Neural progenitor cell (in vitro differentiated cells): ENCODE measurements at places on chromosomes 16 and 17.

DNA sequence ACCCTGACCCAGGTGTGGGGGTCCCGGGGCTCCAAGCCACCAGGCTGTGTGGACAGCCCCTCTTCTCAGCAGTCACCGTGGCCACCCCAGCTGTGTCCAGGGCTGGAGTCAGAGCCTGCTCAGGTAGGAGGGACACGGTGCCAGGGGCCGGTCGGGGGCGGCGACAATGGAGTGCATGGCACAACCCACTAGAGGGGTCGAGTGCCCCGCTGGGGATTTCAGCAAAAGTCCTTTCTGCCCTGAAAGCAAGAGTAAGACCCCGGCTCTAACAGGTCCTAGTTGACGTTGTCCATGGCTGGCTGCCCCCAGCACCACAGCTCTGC is 11.3 kb downstream of the UTS2R start:
- DNase-seq = no peak

GRCh38 chr17:77748436-77748835 is 210.1 kb upstream of the TNRC6C start:
- no peak for DNase-seq

- DNase-seq = no peak
Observed at GRCh38 chr17:6066183-6066948, 3.8 kb upstream of the WSCD1 start.

DNA sequence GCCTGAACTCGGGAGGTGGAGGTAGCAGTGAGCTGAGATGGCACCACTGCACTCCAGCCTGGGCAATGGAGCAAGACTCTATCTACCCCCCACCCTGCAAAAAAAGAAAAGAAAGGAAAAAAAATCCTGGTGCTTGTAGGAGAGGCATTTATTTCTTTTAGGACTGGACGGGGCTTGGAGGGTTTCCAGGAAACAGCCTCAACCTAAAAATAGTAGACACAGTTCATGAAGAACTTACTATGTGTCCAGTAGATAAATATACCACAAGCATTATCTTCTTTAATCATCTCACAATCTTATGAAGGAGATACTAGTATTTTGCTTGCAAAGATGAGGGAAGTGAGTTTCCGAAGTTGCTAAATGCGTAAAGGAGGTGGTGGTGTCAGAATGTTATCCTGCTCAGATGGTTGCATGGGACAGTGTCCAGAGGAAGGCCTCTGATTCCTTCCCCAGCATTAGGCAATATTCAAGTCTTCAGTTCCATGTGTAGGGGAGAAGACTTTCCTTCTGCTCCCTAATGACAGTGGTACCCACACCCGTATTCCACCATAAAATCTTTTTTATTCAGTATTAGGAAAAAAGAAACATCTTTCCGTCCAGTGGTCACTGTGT is 263.2 kb downstream of the WWOX start:
- DNase-seq = no peak

DNA sequence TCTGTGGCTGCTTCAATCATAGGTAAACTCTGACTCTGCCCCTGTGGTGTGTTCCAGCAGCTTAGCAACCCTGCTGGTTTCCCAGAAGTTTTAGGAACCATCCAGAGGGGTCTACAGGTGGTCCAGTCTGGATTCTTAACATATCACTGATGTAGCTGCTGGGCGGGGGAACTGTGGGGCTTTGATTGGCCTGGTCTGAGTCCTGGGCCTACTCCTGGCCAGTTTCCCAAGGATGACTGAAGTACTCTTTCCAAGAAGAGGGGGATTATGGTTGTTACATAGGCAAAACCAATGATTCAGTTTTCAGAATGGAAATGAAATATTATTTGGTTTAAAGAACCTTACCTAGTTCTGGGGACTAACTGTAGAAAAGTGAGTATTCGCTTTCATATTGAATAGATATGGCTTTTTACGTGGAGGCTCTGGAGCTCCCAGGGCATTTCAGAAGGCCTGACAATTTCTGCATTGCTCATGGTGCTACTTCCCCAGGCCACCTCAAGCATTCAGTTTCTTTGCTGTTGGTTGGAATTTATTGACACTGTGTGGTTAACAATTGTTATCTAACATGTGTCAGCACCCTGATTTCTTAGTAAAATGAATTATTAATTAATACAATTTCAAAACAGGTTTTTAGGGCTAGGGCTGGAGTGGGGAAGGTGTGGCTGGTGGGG is 38.4 kb downstream of the EPN2 start:
- no peak for DNase-seq

GRCh38 chr16:73315645-73316044 is 267.7 kb upstream of the ZFHX3 start:
- DNase-seq = no peak

DNA sequence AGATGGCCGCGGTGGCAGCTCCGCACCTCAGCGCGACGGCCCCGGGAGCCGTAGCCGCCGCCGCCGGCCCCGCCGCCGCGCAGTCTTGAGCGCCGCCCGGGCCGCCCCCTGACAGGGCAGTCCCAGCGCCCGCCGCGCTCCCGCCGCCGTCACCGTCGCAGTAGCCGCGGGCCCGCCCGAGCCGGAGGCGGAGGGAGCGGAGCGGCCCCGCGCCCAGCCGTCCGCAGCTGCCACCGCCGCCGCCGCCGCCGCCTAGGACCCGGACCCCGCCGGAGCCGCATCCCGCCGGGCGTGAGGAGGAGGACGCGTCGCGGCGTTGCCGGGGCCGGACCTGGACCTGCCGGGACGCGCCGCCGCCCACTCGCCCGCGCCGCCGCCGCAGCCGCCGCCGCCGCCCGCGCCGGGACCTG is 218 bp downstream of the TNRC6C start:
- no peak for DNase-seq

- peak; percentile 94 for DNase-seq
Observed at GRCh38 chr17:72120642-72121163, at the start of gene SOX9. Gene SOX9 (plus strand): TSS chr17:72121020. CDS start chr17:72121392, 372 bp downstream.

GRCh38 chr16:1495211-1495888 is 2.2 kb downstream of the TELO2 start:
- DNase-seq = no peak

- DNase-seq = no peak
Observed at GRCh38 chr16:56073508-56073907, 117.8 kb upstream of the GNAO1 start.

- DNase-seq = no peak
Observed at GRCh38 chr17:17683710-17684365, 2.6 kb downstream of the RAI1 start.

DNA sequence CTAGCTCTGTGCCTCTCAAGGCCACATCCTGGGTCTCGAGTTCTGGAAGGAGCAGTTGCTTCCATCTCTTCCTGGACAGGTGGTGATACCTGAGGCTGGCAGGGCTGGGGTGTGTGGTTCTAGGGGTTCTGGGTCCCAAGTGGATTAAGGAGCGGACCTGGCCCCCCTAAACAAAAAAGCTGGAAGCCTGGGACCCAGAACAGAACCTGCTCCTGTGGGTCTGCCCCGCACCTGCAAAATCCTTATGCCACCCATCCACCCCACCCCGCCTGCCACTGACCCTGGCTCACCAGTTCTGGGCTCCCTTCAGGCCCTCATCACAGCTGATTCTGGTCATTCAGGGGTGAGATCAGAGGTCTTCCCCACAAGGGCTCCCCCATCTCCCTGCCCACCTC is 44.8 kb downstream of the ADCY7 start:
- no peak for DNase-seq

GRCh38 chr16:85536073-85536410 is 77.1 kb upstream of the GSE1 start:
- DNase-seq = no peak

DNA sequence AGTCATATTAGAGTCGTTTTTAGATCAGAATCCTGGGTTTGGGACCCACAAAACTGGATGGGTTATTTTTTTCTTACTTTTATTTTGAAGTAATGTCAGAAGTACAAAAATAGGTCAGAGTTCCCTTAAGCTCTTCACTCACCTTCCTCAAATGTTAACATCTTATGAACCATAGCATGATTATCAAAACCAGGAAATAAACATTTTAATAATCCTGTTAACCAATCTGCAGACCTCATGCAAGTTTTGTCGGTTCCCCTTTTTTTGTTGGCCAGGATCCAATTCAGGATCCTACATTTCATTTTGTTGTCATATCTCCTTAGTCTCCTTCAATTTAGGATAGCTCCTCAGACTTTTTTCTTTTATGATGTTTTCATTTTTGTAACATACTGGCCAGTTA is 162.0 kb downstream of the CHD9 start:
- no peak for DNase-seq
